ENCODE measurements at places on chromosomes 1 and 21.

GRCh38 chr1:162966613-162967012 lies 102.5 kb upstream of the RGS4 start:
- no peak for DNase-seq

DNA sequence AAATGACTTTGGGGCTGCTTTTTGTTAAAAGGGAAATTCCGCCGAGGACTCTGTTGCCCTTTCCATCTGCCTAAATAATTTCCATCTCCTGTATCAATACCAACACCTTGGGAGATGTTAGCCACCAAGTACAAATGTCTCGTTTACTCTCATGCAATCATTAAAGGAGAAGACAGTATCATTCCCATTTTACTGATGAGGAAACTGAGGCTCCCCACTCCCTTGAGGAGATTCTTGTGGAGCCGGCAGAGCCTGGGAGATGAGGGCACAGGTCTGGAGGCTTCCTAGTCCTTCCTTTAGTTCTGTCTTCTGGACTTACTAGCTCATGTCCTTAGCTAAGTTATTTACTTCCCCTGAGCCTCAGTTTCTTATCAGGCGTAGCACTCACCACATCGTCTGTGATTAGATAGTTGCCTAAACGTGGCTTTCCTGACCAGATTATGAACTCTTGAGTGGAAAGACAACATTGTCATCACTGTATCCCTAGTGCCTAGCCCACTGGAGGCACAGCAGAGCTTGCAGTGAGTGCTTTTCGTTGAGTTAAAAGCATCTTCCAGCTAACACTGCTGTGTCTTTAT lies 81.6 kb downstream of the ADSS2 start:
- DNase-seq, result no peak

DNA sequence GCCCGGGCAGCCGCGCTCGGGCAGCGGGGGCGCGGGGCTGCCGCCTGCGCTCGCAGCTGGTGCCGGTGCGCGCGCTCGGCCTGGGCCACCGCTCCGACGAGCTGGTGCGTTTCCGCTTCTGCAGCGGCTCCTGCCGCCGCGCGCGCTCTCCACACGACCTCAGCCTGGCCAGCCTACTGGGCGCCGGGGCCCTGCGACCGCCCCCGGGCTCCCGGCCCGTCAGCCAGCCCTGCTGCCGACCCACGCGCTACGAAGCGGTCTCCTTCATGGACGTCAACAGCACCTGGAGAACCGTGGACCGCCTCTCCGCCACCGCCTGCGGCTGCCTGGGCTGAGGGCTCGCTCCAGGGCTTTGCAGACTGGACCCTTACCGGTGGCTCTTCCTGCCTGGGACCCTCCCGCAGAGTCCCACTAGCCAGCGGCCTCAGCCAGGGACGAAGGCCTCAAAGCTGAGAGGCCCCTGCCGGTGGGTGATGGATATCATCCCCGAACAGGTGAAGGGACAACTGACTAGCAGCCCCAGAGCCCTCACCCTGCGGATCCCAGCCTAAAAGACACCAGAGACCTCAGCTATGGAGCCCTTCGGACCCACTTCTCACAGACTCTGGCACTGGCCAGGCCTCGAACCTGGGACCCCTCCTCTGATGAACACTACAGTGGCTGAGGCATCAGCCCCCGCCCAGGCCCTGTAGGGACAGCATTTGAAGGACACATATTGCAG lies 3.0 kb downstream of the ARTN start:
- no peak for DNase-seq

GRCh38 chr1:3548156-3548893 lies 63.0 kb downstream of the MEGF6 start:
- DNase-seq, result no peak

Measured in AG04449 (cell line).